Astrocyte of the spinal cord (primary cell): ENCODE measurements at places on chromosomes 6 and 20.

GRCh38 chr20:57243480-57244220 lies 22.8 kb downstream of the BMP7 start:
- DNase-seq: no peak

DNA sequence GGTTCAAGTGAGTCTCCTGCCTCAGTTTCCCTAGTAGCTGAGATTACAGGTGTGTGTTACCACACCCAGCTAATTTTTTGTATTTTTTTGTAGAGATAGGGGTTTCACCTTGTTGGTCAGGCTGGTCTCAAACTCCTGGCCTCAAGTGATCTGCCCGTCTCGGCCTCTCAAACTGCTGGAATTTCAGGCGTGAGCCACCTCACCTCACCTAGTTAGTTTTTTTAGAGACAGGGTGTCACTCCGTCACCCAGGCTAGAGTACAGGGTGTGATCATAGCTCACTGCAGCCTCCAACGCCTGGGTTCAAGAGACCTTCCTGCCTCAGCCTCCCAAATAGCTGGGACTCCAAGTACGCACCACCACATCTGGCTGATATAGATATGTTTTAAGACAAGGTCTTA lies 22.9 kb downstream of the SYTL3 start:
- no peak for DNase-seq

- DNase-seq: no peak
Measured at GRCh38 chr6:38808039-38808438, 92.9 kb downstream of the DNAH8 start.

DNA sequence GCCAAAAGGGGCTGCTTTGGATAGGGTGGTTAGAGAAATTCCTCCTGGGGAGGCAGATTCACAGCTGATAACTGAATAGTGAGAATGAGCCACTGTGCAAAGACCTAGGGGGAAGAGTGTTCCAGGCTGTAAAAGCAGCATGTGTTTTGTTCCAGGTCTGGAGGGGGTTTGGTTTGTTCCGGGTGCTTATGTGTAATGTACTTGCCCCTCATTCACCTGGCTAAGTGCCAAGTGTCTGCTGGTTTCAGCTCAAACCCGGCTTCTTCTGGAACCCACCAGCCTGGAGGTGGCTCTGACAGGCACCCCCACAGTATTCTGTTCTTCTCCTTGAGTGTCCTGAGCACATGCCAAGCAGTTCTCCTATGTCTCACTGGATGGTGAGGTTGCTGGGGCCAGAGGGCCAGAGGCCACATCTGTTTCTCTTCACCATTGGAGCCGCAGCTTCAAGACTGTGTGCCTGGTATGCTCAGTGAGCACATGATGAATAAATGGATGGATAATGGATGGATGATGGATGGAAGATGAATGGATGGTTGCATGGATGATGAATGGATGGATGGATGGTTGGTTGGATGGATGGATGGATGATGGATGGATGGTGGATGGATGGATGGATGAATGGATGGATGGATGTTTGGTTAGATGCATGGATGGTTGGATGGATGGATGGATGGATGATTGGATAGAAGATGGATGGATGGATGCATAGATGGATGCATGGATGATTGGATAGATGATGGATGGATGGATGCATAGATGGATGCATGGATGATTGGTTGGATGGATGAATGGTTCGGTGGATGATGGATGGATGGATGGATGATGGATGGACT lies 227.6 kb downstream of the BMP7 start:
- no peak for DNase-seq

- no peak for DNase-seq
Measured at GRCh38 chr6:150624191-150624590, 24.5 kb downstream of the PLEKHG1 start.

DNA sequence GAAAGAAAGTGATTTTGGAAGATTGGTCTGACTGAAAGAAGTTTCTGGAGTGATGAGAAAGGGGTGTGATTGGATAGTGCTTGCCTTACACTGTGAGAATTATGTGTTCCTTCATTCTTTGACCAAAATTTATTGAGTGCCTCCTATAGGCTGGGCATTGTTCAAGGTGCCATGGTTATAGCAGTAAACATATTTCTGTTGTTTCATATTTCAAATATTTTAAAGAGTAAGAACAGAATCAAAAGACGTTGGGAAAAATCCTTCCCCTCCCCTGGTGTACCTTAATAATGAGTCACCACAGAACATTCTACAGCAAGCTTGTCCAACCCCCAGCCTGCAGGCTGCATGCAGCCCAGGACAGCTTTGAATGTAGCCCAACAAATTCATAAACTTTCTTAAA lies 78.6 kb downstream of the GCLC start:
- no peak for DNase-seq

DNA sequence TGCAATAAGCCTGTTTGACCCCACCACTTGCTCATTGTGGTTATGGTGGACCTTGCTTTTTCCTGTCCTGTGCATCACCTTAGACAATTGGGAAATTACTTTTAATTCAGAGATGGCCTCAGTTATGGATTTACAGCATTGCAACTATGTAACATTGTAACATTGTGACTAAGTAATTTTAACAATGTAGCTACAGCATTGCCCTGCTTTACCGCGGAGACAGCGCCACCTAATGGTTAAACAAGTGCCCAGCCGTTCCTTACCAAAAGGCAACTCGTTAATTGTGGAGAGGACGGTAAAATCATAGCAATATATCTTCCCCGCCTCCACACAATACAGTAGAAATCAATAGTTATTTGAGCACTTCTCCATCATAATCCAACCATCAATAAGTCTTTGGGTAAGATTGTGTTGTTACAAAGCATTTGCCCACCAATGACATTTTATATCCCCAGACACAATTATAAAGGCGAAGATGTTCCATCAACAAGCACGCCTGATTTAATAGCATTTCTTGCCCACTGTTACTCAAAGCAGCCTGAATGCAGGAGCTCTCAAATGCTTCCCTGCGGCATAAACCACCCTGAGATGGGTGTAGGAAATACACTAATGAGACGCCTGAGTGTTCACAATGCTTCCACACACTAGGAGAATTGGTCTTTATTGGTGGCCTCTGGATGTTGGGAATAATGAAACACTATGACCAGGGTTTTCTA lies 93.7 kb downstream of the PROKR2 start:
- DNase-seq: peak; percentile 53

GRCh38 chr6:109783250-109783986 lies 92.3 kb downstream of the FIG4 start:
- DNase-seq: no peak

- DNase-seq: no peak
Measured at GRCh38 chr6:107124934-107125348, 9.6 kb upstream of the BEND3 start.

DNA sequence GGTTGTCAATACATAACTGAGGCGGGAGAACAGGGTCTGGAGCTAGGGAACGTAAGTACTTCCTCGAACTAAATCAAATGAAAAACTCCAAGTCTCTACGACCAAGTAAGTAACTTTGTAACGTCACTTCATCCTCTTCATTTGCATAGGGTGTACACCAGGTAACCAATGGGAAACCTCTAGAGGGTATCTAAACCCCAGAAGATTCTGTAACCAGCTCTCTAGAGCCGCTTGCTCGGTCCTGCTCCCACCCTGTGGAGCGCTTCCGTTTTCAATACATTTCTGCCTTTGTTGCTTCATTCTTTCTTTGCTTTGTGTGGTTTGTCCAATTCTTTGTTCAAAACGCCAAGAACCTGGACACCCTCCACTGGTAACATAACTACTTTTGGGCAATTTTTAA lies 133.5 kb upstream of the TMEM170B start:
- no peak for DNase-seq

- no peak for DNase-seq
Measured at GRCh38 chr6:157020881-157021343, 243.7 kb downstream of the ARID1B start.

DNA sequence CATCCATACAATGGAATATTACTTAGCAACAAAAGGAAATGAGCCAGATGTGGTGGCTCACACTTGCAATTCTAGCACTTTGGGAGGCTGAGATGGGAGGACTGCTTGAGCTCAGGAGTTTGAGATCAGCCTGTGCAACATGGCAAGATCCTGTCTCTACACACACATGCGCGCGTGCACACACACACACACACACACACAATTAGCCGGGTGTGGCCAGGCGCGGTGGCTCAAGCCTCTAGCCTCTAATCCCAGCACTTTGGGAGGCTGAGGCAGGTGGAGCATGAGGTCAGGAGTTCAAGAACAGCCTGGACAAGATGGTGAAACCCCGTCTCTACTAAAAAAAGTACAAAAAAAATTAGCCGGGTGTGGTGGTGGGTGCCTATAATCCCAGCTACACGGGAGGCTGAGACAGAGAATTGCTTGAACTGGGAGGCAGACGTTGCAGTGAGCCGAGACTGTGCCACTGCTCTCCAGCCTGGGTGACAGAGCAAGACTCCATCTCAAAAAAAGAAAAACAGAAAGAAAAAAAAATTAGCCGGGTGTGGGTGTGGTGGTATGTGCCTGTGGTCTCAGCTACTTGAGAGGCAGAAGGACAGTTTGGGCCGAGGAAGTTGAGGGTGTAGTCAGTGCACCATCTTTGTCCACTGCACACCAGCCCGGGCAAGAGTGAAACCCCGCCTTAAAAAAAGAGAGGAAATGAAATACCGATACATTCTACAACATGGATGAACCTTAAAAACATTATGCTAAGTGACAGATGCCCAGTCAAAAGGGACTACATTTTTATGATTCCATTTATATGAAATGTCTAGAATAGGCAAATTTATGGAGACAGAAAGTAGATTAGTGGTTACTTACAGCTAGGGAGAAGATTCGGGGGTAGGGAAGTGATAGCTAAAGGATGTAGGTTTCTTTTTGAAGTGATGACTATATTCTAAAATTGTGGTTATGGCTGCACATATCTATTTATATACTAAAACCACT lies 52.5 kb downstream of the RBL1 start:
- DNase-seq: no peak

DNA sequence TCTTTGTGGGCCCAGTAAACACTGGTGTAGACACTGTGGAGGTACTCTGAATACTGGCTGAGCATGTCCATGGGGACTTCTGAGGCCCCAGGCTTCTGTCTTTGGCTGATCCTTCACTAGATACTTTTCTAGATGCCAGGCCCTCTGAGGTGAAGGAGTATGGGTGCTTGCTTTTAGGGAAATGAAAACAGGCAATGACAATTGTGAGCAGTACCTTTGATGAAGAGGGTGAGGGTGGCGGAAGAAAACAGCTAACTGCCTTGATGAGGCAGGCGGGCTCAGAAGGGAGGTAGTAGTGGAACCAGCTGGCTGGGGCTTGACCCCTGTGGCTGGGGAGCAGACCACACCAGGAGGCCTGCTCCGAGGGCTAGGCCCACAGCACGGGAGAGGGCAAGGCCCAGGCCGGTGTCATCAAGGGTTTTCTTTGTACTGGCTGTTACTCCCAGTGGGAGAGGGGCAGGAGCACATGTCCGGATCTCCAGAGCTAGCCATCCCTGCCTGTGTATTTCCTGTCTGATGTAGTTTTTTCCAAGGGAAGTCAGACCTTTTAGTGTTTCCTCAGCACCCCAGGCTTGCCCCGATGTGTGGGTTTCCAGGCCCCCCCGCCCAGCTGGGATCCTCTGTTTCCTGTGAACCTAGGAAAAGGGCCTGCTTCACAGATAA lies 3.9 kb downstream of the PLCG1 start:
- DNase-seq: peak; percentile 56

GRCh38 chr6:44088827-44089590 lies 38.2 kb downstream of the MRPL14 start:
- DNase-seq: no peak

- DNase-seq: no peak
Measured at GRCh38 chr20:16694161-16694560, 35.7 kb upstream of the SNRPB2 start.

DNA sequence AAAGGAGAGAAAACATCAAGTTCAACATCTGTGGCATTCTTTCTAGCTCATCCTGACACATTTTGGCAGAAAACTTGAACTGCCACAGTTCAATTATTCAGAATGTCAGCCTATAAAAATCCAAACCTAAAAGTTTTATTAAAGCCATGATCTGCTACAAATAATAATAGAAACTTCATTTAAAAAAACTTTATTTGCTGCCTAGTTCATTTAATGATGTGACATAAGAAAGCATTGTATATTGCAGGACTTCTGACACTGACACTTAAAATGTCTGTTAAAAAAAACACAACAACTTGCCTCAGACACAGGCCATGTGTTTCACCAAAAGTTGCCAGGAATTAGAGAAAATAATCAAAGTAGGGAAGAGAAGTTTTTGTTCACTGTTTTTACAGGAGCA lies 88.3 kb upstream of the HTR1E start:
- DNase-seq: no peak

GRCh38 chr6:36280467-36280866 lies 10.6 kb downstream of the PNPLA1 start:
- DNase-seq: no peak

DNA sequence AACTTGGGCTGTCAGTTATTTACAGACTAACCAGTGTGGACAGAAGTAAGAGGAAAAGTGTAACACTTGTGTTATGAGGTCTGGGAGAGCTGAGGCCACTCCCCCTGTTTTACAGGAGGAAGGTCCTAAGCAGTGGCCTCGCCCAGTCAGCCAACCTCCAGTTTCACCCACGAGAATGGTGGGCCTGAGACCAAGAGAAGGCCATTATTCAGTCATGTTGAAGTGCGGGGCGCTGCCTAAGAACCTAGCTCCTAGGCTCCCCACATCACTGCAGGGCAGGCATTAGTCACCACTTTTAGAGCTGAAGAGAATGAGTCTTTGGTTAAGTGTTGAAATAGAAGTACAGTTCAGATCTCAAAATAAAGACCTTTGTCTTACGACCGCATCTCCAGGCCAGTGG lies 27.9 kb downstream of the CDYL start:
- peak; percentile 83 for DNase-seq

GRCh38 chr6:9468277-9468676 lies 946.6 kb downstream of the TFAP2A start:
- no peak for DNase-seq

- no peak for DNase-seq
Measured at GRCh38 chr20:43987018-43987417, 72.4 kb downstream of the TOX2 start.

GRCh38 chr6:38180586-38180985 lies 361.1 kb downstream of the ZFAND3 start:
- DNase-seq: no peak

- DNase-seq: no peak
Measured at GRCh38 chr6:125255201-125255600, 46.6 kb downstream of the HDDC2 start.

GRCh38 chr6:168128006-168128630 lies 49.1 kb upstream of the FRMD1 start:
- DNase-seq: no peak

GRCh38 chr6:169289257-169289618 lies 35.6 kb upstream of the THBS2 start:
- no peak for DNase-seq

- DNase-seq: peak; percentile 74
Measured at GRCh38 chr6:44439270-44440045, 52.0 kb downstream of the CDC5L start.

DNA sequence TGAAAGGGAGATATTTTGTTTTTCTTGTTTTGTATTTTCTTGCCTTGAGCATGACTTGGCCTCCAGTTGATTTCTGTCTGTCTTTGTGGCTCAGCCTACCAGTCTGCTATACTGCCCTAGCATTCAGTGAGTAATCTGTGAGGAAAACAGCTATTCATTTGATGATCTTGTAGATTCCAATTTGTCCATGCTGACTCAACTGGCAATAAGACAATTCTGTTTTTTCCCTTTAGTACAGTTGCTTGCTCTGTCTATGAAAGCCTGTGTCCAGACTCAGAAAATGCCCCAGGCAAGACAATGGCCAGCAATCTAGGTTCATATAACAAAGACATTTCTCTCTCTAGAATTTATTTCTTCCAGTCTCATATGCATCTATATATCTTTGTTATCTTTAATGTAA lies 10.9 kb upstream of the SOX4 start:
- DNase-seq: peak; percentile 40

- no peak for DNase-seq
Measured at GRCh38 chr6:7236306-7237209, 76.4 kb downstream of the SSR1 start.

- DNase-seq: no peak
Measured at GRCh38 chr6:28303570-28303969, 22.2 kb downstream of the PGBD1 start.
